ENCODE measurements at places on chromosomes 4 and X. TPM values are rescaled to one million over a fixed set of nuclear protein-coding genes. Genes with fewer than 3 reads are reported as not detected.

DNA sequence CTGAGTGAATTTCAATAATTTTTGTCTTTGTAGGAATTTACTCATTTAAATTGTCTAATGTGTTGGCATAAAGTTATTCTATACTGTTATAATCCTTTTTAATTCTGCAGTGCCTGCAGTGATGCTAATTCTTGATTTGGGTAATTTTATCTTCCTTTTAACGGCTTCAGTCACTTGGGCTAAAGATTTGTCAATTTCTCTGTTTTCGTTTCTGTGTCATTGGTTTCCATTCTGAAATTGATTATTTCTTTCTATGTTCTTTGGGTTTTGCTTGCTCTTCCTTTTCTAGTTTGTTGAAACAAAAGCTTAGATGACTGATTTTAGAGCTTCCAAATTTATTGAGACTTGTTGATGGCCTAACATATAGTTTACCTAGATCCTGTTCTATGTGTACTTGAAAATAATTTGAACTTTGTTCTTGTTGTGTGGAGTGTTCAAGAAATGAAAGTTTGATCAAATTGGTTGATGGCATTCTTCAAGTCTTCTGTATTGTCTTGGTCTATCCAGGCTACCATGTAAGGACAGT is 89.4 kb downstream of the TNIP2 start:
- DNase-seq, result no peak

DNA sequence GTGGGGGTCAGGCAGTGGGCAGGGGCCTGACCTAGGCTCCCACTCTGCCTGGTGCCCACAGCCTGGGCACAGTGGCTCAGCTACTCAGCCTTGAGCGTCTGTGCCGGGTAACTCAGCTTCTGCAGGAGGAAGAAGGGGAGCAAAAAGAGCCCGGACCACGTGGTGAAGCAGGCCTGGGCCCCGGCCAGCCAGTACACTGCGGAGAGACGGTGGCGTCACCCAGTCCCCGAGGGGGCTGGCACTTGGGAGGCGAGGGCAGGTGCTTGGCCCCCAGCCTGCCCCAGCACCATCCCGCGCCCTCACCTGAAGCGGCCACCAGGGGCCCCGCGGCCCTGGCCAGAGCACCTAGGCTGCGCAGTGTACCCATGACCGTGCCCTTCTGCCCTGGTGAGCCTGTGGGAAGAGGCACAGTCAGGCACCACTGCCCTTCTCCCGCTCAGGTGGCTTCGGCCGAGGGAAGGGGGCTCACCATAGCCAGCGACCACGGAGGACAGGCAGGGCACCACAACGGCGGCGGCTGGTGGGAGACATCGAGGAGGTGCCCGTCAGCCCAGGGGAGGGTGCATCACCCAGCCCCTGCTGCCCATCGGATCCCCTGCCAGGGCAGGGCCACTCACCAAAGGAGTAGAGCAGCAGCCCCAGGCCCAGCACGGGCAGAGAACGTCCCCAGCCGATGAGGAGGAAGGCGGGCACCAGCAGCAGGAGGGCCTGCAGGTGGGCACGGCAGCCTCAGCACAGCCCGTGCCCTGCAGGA is 32.3 kb downstream of the NOP14 start:
- no peak for DNase-seq

DNA sequence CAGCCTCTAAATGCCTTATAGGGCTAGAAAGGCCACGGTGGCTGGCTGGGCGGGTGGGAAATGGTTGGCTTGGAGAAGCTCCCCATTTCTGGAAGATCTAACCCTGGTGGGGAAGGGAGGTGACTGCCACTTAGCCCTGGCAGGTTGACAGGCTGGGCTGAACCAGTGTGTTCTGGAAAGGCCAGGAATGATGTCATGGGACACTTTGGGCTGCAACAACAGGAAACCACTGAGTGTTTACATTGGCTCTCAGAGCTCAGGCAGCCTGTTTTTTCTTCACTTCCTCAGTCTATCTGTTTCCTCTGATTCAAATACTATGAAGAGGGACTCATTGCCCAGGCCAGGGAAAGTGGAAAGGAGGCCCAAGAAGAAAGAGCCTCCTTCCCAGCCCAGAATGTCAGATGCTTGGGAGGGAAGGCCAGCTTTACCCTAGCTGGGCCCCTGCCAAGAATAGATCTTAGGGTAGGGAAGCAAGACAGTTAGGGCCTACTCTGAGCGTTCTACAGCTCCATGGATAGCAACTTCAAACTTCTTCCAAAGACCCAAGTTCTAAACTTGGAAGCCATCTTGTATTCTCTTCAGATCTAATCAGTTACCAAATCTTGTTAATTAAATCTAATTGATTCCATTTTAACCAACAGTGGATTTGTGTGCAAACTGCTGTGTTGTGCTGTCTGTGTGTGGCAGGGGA is 65.8 kb upstream of the MSN start:
- DNase-seq, result peak; percentile 92

GRCh38 chrX:12080265-12080664 is 58.0 kb upstream of the FRMPD4 start:
- DNase-seq, result no peak

The MAP3K15 gene
- total RNA-seq, result not detected
